ENCODE measurements at places on chromosomes 7 and 10. TPM values are rescaled to one million over a fixed set of nuclear protein-coding genes. Genes with fewer than 3 reads are reported as not detected.

DMBT1 gene
- total RNA-seq = not detected

CLDN4 gene
- total RNA-seq = 0.10 TPM

FRAT2 gene
- total RNA-seq = 12.3 TPM

ANKRD30A gene
- not detected for total RNA-seq

BMPR1A gene
- not detected for total RNA-seq

TFEC gene
- total RNA-seq = 8.3 TPM

DUS4L gene
- 9.7 TPM for total RNA-seq

COPG2 gene
- total RNA-seq = 3.8 TPM

DYNC1I1 gene
- 0.89 TPM for total RNA-seq

RELN gene
- total RNA-seq = 27.9 TPM

SLIT1 gene
- not detected for total RNA-seq
